NCI-H2081 (cell line): ENCODE measurements at places on chromosomes 6 and 20.

GRCh38 chr6:56863366-56863765 lies 91.5 kb upstream of the BEND6 start:
- DNase-seq, result no peak

DNA sequence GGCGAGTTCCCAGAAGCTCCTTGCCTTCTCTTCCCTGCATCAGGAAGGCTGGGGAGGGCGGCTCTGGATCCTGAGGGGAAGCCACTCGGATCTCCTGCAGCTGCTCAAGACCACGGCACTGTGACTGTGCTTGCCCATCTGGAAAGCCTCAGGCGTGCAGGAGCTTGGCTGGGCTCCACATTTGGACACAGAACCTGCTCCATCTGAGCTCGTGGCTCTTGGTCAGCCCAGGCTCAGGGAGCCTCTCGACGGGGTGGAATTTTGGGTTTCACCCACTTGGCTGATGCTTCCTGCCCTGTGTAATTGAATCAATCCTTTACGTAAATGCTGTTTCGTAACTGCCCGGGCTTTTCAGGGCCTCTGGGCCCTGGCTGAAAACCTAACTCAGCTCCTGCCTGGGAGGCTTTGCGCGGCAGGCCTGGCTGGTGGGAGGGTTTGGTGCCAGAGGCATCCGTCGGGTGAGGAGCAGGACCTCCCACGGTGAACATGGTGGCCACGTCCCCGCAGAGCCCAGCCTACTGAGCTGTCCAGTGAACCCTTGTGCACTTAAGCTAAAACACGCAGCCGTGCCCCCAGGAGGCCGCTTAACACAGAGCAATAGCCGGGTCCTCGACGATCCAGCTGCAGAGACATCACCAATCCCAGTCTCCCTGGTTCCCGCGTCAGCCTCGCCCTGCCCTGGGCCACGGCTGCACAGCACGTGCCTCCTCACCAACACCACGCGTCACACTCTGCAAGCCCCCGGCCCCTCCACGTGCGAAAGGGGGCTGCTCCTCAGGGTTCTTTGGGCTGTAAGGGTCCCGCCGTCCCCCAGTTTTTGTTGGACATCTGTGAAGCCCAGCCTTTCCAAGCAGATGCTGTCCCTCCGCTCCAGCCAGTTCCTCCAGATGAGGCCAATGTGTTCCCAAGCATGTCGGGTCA lies 241.0 kb downstream of the DLL1 start:
- no peak for DNase-seq

- DNase-seq, result no peak
Measured at GRCh38 chr20:60206259-60206658, 248.0 kb downstream of the CDH26 start.

DNA sequence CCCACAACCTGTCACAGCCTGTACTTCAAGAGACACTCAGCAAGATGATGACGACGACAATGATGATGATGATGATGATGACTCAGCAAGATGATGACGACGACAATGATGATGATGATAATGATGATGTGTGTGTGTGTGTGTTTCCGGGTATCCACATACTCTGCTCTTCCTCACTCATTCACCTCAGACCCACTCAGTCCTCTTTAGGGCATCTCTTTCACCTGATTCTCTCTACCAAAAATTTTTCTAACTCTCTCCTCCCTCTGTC lies 1.2 kb upstream of the EIF6 start:
- no peak for DNase-seq

GRCh38 chr6:111487661-111488060 lies 4.6 kb upstream of the REV3L start:
- no peak for DNase-seq

DNA sequence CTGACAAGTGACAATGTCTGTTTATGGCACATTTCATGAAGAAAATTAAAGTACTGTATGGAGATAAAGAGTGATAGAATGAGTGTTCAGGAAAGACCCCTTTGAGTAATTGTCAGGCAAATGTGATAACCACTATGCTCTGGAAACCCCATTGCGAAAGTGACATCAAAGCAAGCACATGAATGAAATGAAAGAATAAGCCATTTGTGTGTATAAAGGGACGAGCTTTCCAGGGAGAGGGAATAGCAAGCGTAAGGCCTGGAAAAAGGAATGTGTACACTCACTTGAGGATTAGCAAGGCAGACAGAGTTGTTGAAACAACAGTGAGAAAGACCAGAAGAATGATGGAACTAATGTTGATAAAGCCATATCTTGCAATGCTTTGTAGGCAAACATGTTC lies 490.0 kb downstream of the GRIK2 start:
- DNase-seq, result no peak

DNA sequence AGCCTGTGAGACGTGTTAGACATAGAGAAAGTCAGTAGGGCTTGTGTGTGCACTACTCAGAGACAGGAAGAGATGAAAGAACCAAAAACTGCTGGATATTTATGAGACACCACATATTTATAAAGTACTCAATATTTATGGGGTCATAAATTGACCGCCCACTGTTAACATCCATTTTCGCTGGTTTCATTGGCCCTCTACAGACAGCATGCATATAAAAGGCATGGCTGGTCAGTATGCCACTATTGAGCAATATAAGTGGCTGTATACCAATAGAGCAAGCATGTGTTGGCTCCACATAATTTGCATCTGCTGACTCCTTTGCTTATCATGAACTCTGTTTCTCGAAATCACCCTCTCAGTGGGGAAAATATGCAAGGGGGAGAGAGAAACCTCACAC lies 110.3 kb upstream of the BTN3A2 start:
- no peak for DNase-seq

DNA sequence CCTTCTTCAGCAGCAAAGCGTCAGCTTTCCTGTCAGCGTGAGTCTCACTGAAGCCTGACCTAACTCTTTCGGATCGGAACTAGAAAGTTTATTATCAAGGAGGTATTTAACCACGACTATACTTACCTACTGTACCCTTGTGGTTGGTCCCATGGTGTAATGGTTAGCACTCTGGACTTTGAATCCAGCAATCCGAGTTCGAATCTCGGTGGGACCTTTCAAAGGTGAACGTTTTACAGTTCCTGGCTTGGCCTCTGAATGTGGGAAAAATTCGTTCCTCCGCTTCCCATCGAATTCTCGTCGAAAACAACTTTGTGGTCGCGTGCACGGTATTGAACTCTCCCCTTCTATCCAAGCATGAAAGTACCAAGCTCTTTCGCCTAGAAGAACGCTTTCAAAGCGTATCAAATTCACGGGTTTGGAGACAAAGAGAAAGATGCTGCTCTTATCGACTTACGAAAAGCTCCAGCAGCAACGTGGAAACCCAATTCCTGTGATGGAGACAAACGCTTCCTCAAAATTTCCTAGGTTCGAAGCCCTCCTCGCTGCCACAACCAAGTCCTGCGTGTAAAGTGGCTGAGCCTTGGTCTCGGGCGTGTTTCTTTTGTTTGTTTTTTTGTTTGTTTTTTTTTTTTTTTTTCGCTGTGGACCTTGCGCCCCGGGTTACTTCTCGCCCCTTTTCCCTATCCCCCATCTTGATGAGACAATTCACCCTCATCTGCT lies 63.7 kb downstream of the GPX5 start:
- peak; percentile 89 for DNase-seq

DNA sequence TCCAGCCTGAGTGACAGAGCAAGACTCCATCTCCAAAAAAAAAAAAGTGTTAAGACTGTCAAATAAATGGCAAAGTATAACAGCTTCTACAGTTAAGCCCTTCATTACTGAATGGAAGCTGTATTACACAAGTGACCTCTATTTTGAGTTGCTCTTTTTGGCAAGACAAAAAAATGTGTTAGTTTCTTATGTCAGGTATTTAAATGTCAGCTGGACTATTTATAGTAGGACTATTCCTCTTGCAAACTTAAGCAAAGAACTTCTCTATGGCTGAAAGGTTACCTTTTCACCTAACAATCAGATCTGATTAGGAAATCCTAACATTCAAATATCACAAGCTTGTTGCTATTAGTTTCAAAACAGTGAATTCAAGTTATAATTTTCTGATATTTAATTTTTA lies 12.4 kb downstream of the UBE2V1 start:
- DNase-seq, result no peak

DNA sequence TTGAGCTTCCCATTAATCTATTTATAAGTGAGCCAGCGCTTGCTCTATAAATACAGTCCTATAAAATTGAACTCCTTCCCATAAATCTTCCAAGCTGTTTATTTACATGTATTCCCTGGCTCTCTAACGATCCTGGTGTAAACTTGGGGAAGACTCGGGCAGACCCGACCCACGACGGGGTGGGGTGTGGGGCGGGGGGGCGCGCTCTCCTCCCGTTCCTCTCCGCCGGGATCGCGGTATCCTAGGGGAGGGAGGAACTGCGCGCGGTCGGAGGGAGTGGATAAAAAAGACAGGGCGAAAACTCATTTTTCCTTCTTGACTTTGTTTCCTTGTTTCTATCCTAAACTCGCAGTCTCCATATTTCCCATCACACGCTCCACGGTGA lies 31.1 kb downstream of the TFAP2B start:
- DNase-seq, result no peak

DNA sequence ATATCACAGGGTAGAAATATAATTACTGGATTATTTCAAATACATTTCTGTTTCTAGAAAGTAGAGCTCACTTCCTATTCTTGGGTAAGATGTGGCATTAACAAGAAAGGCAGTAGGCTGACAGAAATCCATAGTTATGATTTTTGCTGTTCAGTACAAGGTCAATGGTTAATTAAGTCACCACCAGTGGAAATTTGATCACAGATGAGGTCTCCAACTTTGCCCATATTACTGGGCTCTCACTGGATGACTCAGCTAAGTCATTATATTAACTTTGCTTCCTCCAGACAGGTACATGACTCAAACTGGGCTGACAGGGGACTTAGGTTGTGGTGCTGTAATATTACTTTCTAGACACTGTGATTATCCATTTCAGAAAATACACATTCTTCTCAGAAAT lies 212.4 kb downstream of the GRIK2 start:
- no peak for DNase-seq

- no peak for DNase-seq
Measured at GRCh38 chr20:50538276-50538675, 28.1 kb downstream of the PTPN1 start.

- no peak for DNase-seq
Measured at GRCh38 chr6:14149053-14149738, 31.6 kb downstream of the CD83 start.

DNA sequence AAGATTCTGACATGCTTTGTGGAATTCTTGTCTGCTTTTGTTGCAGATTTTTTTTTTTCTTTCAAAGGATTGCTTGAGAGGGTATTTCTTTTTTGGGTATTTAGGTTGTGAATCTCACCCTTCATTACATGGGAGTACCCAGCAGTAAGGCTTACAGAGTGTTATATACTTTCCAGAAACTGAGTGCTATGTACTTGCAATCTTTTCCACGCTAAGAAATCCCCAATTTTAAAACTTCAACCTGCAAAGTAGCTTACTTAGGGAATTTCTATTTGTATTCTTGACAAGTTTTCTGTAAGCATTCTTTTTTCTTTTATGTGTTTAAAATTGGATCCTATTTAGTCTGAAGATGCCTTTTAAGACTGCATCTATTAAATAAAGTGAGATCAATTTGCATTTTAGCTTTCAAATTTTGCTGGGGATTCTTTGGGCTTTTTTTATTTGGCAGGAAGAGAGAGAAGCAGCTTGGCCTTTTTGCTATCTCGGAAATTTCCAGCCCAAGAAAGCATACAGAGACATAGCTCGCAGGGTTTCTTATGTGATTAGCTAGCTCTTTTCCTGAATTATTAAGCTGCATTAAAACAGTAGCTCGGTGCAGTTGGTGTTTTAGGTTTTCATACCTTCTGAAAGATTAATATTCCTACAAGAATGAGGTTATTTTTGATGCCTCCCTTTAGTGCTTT lies 42.6 kb downstream of the KCNS1 start:
- DNase-seq, result no peak

GRCh38 chr20:6575912-6576401 lies 191.5 kb upstream of the BMP2 start:
- no peak for DNase-seq

- DNase-seq, result no peak
Measured at GRCh38 chr6:47116606-47117005, 74.5 kb upstream of the ADGRF1 start.

- no peak for DNase-seq
Measured at GRCh38 chr6:52539607-52540006, 37.3 kb downstream of the TRAM2 start.

DNA sequence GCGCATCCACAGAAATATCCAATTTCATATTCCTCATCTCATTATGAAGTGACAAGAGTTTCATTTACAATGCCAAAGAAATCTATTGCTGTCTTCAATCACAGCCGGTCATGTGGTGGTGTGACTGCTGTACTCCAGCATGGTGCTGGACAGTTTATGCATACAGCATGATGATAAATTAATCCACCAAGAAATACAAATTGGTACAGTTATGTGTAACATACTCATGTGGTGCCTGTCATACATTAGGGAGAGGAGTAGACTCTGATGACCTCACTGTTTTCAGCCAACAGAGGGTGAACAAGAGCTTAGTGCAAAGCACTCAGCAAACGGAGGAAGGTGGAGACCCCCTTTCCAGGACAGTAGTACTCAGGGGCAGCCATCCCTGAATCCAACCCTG lies 178.4 kb upstream of the SYNDIG1 start:
- DNase-seq, result no peak

DNA sequence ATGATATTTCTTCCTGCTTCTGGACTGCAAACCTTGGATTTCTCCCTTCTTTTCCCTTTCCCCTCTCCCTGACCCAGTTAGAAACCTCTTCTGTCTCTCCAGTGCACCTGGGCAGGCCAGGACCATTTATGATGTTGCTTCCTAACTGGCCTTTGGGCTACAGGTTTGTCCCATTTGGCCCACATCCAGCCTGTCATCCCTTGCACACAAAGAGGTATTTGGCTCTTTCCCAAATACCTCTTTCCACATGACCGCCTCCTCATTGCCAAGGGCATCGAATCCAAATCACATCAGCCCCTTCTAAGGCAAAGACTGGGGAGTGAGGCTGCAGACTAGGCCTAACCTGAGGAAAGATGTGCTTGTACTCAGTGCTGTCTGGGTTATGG lies 13.6 kb downstream of the FGD2 start:
- peak; percentile 78 for DNase-seq

DNA sequence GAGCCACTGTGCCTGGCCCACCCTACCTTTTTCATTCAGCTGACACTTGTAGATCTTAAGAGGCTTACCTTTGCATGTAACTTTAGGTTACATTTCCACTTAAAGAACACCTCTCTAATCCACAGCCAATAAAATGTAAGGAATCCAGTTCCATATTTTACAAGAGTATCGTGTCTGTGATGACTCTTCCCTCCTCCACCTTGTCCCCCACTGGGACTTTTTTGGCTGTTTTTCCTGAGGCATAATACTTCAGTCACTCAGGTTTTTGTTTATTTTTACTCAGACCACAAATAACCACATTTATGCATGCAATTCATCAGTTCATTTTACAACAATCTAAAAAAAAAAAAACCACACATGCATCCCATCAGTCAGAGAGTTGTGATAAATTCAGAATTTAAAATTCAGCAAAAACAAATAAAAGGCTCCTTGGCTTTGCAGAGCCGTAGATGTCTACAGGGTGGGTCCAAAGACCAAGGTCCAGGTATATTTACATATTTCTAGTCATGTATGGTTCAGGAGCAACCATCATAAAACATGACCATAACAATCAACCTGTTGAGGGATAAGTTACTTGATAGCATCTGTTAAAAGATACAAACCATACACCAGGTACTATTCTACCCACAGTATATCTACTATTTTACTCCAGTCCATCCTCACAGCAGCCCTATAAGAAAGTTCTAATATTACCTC lies 9.9 kb downstream of the ATXN1 start:
- no peak for DNase-seq
